ENCODE measurements at places on chromosomes 12 and 14.
A peak's percentile ranks its signal among the peaks of the same experiment; 100 is the strongest.

- no peak for DNase-seq
Measured at GRCh38 chr12:93880853-93881522, 203.8 kb downstream of the CRADD start.

- no peak for DNase-seq
Measured at GRCh38 chr12:113092607-113093408, 36.3 kb downstream of the DTX1 start.

DNA sequence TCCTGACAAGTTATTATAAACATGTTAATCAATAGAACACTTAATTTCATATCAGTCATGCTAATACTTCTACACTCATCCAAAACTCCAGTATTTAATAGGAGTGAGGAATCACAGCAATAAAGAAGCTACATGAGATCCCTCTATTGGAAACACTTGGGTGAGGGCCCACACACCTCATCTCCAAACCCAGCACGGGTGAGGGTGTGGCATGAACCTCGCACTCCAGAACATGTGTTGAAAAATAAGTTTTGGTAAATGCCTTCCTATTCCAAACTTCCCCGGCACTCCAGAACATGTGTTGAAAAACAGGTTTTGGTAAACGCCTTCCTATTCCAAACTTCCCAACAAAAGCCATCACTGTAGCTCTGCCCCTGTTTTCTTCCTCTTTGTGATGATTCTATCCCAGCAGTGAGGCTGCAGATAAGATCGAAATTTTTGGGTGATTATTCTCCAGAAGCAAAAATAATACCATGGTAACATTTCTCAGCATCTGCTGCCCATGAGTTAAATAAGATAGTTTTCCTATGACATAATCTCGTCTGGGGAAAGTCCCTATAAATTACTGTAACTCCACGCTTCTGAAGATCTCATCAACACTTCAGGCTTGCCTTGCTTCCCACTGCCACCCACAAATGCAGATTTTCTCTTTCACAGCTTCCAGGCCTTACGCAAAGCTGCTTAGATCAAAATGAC lies 24.4 kb upstream of the PTPRB start:
- no peak for DNase-seq

- DNase-seq, result no peak
Measured at GRCh38 chr12:59887178-59887577, 291.3 kb downstream of the SLC16A7 start.

DNA sequence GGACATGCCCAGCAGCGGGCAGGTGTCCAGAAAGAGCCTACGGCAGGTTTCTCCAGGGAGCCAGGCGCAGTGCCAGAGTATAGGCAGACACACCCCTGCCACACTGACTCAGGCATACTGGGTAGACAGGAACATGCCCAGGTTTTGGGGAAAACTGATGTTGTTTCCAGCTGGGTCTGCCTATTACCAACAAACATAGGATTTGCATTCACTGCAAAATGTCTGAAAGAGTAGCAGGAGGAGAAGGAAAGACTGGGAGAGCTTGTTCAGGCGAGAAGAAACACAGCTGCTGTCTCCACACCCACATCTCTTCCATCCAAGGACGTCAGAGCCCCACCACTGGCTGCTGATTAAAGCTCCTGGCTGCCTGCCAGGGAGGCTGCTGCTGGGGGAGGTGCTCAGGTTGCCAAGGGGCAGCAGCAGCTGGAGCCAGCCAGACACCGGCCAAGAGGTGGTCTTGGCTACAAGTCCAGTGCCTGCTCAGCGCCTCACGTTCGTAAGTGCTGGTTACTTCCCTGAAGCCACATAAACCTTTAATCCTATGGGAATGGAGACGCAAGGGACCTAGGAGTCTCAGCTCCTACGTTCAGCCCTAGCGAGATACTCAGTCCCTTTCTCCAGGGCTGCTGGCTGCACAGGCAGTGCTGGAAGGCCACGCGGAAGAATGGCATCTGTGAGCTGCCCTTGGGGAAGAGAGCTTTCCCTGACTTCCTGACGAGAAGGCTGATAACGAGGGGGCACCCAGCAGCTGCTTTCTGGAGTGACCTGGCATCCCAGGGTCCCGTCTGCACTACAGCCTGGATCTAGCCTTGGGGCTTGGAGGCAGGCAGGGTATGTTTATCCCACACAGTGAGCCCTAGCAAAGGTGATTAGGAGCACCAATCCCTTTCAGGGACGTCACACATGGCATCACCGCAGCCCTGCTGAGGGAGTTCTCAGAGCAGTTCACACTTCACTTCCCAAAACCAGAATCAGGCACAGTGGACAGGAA lies 58.1 kb downstream of the PLEKHG3 start:
- DNase-seq, result no peak

- DNase-seq, result no peak
Measured at GRCh38 chr14:36339816-36340215, 19.4 kb upstream of the MBIP start.

DNA sequence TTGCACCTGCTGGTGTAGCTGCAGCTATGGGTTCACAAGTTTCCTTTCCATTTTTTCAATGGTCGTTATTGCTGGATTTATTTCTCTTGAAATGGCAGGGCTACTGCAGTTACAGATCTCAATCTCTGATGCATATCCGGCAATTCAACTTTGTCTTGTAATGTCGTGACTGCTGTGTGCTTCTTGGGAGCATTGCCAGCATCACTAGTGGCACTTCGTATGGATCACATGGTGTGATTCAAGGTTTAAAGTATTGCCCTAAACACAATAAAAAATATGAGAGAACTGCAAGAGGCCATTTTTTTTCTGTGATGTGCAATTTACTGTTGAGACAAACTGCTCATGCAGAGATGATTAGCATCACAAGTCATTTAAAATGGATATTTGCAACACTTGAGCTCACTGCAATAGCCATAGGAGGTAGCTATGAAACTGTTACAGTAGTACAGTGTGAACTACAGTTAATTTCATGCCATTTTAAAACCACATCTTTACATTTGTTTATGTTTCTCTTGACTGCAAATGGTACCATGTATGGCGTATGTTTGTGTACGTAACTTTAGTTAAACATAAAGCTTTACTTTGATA lies 217.4 kb upstream of the PDE3A start:
- DNase-seq, result no peak

DNA sequence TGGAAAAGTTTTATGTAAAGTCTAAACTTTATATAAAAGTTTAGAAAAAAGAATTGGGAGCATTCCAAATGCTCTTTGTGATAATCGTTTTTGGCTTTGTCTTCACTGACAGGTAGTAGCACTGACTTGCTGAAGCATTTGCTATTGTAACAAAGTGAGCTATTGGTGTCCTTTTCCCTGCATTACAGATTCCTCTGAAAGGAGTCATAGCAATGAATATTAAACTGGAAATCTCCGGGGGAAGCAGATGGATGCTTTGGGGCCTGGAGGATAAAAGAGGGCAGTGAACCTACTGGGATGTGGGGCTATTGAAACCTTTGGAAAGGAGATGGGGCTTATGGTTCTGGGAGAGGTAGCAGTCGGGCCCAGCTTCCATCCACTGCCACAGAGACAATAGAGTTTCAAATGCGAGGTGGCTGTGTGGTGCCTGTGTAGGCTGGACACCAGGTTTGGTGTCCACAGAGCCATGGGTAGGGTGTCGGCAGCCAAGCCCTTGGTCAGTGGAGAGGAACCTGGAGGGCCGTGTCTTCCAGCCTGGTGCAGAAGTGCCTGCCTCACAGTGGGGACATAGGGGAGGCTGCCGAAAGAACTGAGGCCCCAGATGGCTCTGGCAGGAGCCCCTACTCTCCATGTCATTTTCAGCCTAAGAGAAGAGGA lies 10.1 kb downstream of the GSG1 start:
- DNase-seq, result no peak

DNA sequence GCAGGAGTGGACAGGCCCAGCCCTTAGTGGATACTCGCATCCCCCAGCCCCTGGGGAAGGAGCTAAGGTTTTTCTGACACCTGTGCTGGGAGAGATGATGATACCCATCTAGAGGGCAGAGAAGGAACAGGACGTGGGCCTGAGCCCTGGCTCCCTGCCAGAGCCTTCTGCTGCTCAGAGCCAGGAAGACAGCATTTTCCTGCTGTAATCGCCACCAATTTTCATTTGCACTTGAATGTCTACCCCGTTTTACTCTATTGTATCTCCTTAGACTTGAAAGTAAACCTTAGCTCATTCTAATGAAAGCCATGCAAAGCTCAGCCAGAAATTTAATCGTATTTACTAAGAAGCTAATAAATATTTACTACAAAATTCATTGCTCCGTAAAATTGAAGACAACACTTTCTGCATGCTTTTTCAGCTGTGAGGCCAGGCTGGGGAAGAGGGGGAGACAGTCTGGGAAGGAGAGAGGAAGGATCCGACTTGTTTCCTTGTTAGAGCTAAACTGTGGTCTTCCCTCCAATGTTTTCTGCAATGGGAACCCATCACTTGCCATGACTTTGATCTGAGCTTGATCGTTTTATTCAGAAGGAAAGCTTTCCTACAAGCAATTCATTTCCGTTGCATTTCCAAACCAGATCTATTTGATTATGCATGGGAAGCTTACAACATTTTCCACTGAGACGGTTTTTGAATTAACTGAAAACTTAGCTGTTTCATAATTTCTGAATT lies 17.6 kb upstream of the TRAF3 start:
- DNase-seq, result no peak

DNA sequence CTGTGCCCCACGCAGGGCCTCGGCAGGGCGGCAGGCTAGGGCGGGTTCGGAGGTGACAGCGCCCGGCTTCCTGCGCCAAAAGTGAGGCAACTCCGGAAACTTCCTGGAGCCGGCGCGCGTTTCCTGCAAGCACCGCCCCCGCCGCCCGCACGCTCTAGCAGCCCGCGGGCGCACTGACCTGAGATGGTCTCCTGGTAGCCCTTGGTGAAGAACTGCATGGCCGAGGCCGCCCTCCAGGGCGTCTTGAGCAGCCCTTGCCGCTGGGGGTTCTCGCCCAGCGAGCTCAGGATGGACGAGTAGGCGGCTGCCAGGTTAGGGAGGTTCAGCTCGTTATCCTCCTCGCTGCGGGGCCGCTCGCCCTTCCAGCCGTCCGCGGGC lies 494 bp downstream of the GCH1 start:
- DNase-seq, result peak; percentile 57

- no peak for DNase-seq
Measured at GRCh38 chr14:71005076-71005475, 97.8 kb downstream of the PCNX1 start.

DNA sequence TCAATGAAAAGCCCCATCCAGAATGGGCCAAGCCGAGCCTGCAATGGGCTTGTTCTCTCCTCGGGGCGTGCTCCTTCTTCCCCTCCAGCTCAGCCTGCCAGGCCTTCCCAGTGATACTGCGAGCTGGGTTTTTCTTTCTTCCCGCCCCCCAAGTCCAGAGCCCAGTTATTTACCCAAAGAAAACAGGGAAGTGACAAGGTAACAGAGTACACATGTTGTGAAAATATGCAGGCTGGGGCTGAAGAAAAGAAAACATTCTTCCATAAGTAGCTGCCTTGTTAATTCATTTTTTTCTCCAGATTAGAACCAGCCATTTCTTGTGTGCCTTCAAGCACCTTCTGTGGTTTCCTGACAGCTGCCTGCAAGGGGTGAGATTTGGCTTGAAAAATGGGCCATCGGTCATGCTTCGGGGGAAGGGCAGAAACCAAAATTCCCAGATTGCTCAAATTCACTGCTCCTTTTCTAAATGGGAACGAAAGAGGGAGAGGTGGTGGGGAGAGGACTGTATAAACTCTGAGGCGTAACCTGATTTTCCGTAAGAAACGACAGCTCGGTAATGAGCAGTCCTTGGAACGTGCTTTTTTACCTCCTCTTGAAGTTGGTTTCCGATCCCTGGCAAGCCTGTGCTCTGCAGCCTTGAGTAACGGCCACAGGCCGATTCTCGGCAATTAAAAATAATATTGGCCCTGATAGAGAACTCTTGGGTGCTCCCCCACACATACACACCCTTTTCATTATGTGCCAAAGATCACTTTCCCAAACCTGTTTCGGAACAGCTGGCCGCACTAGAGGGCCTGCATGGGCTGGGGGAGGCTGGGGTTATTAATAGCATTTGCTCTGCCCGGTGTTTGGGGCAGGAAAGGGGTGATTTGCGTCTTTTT lies 229.4 kb downstream of the ZFP36L1 start:
- no peak for DNase-seq

- DNase-seq, result no peak
Measured at GRCh38 chr12:131901431-131902331, 7.3 kb downstream of the ULK1 start.

GRCh38 chr12:81257947-81258551 lies 180.2 kb downstream of the ACSS3 start:
- no peak for DNase-seq

DNA sequence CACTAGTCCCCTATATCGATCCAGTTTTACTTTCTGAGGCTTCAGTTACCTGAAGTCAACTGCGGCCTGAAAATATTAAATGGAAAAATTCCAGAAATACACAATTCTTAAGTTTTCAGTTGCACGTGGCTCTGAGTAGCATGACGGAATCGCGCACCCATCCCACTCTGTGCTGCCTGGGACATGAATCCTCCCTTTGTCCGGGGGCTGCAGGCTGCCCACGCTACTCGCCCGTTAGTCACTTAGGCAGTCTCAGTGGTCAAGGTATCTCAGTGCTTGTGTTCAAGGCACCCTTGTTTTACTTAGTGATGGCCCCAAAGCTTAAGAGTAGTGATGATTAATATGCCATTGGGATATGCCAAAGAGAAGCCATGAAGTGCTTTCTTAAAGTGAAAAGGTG lies 46.6 kb downstream of the LGMN start:
- DNase-seq, result no peak

- no peak for DNase-seq
Measured at GRCh38 chr12:98136544-98136943, 378.8 kb upstream of the TMPO start.

GRCh38 chr14:36221112-36221511 lies 44.6 kb upstream of the PTCSC3 start:
- no peak for DNase-seq

- no peak for DNase-seq
Measured at GRCh38 chr12:13144266-13144828, 40.9 kb upstream of the GSG1 start.

DNA sequence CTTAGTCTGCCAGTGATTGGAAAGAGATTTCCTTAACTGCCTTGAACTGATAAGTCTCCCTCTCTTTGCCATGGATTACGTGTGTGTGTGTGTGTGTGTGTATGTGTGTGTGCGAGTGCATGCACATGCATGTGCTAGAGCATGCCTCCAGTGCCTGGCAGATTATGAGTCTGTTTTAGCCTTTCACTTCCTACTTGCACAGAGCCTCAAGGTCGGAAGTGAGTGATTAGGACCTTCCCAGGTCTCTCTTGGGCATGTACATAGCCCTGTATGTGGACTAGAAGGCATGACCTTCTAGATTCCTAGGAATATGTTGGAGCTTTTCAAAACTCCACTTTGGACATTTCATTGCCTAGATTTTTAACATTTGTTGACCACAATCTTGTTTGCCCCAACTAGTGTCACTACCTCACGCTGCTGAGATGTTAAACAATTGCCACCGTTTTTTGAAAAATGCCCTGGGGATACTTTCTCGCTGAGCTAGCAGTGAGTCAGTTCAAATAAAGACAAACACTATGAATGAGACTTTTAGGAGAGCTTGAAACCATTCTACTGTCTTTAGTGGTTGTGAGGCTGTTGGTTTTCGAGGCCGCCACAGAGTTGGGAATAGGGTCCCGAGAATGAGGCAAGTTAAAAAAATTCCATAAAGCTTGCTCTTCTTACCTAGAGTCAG lies 28.2 kb downstream of the KIAA0586 start:
- no peak for DNase-seq

- DNase-seq, result no peak
Measured at GRCh38 chr14:49997991-49998390, 105.1 kb downstream of the ARF6 start.

- DNase-seq, result no peak
Measured at GRCh38 chr14:87679866-87680265, 313.1 kb downstream of the GALC start.
